Metanephros (tissue), 2 donors: ENCODE measurements at places on chromosomes 12 and 14. TPM values are rescaled to one million over a fixed set of nuclear protein-coding genes. Genes with fewer than 3 reads are reported as not detected.

The GLIPR1L2 gene
- total RNA-seq: 3.4 TPM

The DDX55 gene
- 17.2 TPM for total RNA-seq

The B4GALNT3 gene
- 15.5 TPM for total RNA-seq

The C12orf54 gene
- not detected for total RNA-seq

The SLC4A8 gene
- total RNA-seq: 3.0 TPM

The RNASE7 gene
- 0.18 TPM for total RNA-seq
